Lower leg skin (tissue), 4 donors: ENCODE measurements at places on chromosomes 4 and X. TPM values are rescaled to one million over a fixed set of nuclear protein-coding genes. Genes with fewer than 3 reads are reported as not detected.

GRCh38 chrX:53324803-53325202 is 43.4 kb upstream of the IQSEC2 start:
- no peak for DNase-seq

DNA sequence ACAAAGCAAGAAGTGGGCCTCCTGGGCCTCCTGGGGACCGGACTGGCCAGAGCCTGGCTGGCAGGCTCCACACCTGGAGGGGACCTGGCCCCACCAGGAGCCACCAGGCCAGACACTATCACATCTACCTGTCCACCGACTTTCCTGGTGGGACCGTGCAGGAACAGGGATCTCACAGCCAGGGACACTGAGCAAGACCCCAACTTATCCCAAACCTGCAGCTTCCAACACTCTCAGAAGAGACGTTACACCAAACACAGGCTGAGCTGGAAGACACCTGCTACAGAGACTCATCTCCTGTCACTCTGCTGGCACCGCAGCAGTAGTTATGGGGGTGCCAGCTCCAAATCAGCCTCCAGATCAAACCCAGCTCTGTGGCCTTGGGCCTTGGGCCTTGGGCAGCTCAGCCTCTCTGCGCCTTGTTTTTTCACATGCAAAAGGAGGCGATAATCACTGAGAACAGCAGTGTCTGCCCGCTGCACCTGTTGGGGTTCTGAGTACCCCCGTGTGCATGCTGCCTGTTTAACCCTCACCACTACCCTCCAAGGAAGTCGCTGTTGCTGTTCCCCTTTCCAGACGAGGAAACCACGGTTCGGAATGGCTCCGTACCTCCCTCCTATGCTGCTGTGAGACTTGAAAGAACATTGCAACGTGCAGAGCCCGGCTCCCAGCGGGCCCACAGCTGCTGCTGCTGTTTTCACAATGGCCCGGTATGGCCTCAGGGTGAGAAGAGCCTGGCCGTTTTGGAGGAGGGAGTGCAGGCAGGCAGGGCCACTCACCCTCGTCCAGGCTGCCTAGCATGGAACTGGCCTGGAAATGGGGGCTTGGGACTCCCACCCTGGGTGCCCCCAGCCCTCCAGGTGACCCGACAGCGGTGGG is 69.6 kb downstream of the ADRA2C start:
- no peak for DNase-seq

GRCh38 chr4:16237715-16238114 is 11.4 kb upstream of the TAPT1 start:
- no peak for DNase-seq

DNA sequence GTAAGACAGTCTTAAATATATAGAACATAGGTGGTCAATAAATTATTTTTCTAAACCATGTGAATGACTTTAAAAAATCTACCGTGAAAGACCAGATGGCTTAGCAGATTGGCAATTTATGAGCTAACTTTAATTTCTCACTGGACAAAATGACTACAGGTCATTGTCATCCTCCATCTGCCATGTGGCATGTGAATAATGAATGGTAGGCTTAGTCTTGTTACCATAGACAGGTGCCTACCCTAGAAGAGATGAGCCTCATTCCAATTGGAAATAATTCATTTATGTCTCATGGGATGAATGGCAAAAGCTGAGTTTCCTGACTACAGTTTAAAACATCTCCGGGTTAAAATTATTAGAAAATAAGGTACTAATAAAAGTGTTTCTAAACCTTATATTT is 1043.3 kb downstream of the FAT4 start:
- no peak for DNase-seq

GRCh38 chrX:151004085-151004484 is 20.9 kb downstream of the HMGB3 start:
- DNase-seq = no peak

DNA sequence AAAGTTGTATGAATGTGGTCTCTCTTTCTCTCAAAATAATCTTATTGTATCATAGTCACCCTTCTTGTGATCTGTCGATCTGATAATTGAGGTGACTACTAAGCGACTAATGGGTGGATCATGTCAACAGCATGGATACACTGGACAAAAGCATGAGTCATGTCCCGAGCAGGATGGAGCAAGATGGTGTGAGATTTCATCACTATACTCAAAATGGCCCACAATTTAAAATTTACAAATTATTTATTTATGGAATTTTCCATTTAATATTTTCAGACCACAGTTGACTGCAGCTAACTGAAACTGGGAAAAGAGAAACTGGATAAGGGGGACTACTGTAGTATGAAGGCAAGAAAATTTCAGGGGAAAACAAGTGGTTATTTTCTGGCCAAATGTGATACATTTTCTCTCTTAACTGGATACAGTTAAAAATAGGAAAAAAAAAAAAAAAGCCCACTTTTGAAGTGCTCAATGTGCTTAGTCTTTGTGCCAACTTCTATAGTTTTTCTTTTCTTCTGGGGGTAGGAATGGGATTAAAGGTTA is 25.3 kb downstream of the FAM241A start:
- DNase-seq = no peak

DNA sequence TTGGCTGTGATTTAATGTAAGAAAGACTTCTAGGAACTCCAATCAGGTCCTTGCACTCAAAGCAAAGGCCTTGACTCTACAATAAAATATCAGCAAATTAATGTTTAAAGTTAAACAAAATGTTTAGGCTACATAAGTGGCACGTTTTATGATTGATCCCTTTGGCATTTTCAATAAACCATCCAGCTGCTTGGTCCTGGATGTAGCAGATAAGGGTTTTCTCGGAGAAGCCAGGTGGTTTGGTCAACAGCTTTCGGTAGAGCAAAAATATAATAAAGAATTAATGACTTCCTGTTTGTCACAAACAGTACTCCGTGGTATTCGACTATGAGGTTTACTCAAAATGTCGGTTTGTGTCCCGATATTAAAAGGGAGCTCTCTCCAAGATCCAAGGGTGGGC is 95.8 kb downstream of the GEMIN8 start:
- DNase-seq = no peak

- peak; percentile 57 for DNase-seq
These were observed 26.4 kb downstream of the NAT8L start for GRCh38 chr4:2085496-2085901.

GRCh38 chr4:143345356-143345755 is 8.7 kb downstream of the GAB1 start:
- no peak for DNase-seq

GRCh38 chr4:147596981-147597380 is 20.2 kb upstream of the TMEM184C start:
- DNase-seq = no peak

GRCh38 chr4:105350859-105351490 is 122.9 kb downstream of the PPA2 start:
- no peak for DNase-seq

PLP1 gene
- total RNA-seq = 14.9 TPM

CYLC1 gene
- total RNA-seq = not detected

CTAG1A gene
- not detected for total RNA-seq

PPP1R2C gene
- total RNA-seq = not detected

RS1 gene
- total RNA-seq = not detected
